ENCODE measurements at places on chromosomes 6 and 20.

- no peak for DNase-seq
Measured at GRCh38 chr6:39233333-39233732, 4.1 kb upstream of the KCNK5 start.

DNA sequence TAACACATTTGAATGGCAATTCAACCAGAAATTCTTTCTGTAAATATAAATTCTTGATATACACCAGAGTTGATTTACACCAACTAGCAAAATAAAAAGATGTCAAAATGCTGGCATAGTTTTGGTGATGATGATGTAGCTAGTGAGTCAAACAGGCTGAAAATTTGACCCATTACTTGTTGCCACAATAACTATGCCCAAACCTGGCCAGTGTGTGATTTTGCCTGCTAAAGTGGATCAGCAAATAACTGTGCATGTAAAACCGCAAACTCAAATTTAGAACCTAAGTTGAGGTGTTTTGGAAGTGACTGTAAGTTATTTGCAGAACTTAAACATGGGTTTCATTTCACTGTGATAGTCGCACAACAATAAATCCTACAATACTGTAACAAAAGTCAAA, 125.9 kb downstream of the KIF6 start:
- no peak for DNase-seq

GRCh38 chr6:138719744-138720143, 53.8 kb upstream of the CCDC28A start:
- DNase-seq: no peak

DNA sequence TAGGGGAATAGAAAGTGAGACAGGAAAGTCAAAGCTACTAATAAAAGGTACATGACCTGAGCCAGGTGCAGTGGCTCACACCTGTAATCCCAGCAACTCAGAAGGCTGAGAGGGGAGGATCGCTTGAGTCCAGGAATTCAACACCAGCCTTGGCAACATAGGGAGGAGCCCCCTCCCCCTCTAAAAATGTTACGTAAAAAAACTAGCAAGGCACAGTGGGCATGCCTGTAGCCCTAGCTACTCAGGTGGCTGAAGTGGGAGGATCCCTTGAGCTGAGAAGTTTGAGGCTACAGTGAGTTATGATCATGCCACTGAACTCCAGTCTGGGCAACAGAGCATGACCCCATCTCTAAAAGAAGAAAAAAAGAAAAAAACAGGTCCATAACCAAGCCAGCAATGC, 186.1 kb upstream of the RIN2 start:
- DNase-seq: no peak

GRCh38 chr20:1895674-1896483, 672 bp downstream of the SIRPA start:
- DNase-seq: no peak

GRCh38 chr6:152984513-152984872, 1.7 kb upstream of the FBXO5 start:
- no peak for DNase-seq

DNA sequence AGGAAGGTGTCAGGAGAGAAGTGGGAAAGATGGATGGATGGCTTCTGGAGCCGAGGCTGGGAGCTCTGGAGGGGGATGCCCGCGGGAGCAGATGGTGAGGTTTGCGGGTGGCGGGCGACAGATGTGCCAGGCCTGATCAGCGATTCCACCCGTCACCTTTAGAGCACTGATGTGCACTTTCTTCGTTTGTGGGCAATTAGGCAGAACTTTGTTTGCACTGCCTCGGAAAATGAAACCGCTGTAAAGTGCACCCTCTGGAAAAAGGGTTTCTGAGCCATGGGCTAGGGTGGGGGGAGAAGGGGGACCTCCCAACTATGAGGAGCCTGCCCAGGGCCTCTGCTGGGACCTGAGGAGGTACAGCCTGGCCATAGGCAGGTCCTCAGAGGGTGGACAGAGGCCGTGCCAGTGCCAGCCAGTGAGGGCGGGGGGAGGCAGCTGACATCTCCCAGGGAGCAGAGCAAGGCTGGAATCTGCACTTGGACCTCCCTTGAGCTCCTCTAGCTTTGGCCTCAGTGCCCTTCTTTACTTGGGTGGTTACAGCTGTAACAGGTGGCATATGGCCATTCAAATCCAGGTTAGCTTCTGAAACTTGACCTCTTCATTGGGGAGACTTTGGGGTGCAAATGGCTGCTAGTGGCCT, 58.7 kb downstream of the CD40 start:
- no peak for DNase-seq

GRCh38 chr6:115969930-115970273, 90.8 kb downstream of the FRK start:
- DNase-seq: no peak

DNA sequence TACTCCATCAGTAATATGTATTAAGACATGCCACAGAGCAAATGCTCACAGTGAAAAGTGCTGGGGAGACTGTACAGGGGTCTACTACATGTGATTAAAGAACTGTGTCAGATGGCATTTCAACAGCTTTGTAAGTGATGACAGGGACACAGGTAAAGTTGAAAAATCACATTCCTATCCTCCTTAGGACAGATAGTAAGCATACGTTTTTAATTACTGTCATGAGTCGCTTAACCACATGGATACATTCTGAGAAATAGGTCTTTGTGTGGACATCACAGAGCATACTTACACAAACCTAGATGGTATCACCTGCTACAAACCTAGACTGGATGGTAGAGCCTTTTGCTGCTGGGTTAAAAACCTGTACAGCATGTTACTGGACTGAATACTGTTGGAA, 645.8 kb upstream of the AGPAT4 start:
- no peak for DNase-seq

DNA sequence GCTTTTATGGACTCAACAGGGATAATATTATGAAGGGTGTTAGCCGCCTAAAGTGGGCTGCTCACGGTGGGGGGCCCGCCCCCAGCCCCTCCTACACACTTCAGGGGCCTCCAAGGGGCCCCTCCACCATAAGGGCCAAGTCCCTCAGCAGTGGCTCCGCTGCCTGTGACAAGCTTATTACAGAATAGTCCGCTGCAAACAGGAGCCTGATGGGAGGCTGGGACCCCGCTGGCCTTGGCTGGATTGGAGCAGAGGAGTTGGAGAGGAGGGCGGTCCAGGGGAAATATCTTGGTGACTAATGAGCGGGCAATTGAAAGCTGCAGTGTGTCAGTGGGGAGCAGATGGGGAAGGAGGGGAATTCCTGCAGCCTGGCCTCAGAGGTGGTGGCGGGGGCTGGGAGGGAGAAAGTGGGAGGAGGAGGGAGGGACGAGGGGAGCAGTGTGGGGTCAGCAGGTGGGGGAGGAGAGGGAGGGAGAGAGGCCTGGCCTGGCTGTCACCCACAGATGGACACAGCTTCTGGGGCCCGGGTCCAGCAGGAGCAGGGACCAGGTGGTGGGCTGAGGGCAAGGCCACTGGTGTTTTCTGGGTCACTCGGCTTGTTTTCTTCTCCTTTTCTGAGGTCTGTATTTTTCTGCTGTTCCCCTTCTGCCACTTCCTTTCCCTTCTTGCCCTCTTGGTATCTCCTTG, 57.6 kb upstream of the FOXP4 start:
- no peak for DNase-seq

DNA sequence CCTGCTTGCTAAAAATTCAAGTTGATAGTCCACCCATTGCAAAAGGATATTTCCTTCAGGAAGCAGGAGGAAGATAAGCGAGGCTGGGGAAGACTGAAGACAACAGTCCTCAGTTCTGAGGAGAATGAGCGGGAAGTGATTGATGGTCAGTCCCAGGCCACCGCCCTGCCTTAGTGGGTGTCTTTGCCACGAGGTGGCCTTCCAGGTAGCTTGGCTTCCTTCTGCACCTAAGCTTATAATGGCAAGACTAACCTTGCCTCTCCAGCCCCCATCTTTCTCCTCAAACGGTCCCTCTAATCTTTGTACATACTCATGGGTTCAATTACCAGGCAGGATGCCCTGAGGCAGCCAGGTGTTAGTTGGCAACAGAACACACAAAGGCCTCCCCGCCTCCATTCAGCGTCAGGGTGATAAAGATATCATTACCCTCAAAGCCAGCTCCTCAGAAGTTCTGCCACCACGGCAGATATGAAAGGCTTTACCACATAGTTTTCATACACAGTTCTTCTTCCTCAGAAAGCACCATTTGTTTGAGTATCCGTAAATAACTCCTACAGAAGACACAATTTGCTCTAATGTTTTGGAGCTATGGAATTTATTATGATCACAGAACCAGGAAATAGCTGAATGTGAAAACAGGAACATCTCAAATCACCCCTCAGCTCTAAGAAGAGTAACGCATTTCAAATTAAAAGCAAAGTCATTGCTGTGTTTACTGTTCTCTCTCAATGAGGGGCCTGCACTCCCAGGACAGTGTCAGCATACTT, 249.4 kb downstream of the ATXN1 start:
- no peak for DNase-seq

DNA sequence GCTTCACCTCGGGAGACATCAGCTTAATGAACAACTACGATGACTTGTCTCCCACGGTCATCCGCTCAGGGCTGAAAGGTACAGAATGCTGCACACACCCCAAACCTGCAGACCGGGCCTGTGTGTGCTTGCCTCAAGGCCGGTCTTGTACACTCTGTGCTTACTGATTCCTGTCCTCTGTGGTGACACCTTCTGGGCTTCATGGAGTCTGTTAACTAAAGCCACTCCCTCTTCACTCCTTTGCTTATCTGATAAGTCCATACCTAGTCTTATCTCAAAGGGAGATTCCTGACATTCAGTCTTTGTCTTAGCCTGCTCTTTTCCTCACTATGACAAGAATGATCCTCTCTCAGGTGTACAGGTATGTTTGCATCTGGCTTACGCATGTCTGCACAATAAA, 107.7 kb upstream of the TMEM181 start:
- DNase-seq: no peak

- DNase-seq: no peak
Measured at GRCh38 chr6:53723331-53723730, 57.8 kb upstream of the KLHL31 start.

- peak; percentile 4 for DNase-seq
Measured at GRCh38 chr20:5041433-5041832, 40.1 kb upstream of the SLC23A2 start.

GRCh38 chr20:21693322-21693721, 12.1 kb upstream of the PAX1 start:
- no peak for DNase-seq

GRCh38 chr20:12573442-12573841, 435.3 kb upstream of the SPTLC3 start:
- DNase-seq: no peak

- no peak for DNase-seq
Measured at GRCh38 chr6:170152989-170153388, 137.9 kb downstream of the DLL1 start.

DNA sequence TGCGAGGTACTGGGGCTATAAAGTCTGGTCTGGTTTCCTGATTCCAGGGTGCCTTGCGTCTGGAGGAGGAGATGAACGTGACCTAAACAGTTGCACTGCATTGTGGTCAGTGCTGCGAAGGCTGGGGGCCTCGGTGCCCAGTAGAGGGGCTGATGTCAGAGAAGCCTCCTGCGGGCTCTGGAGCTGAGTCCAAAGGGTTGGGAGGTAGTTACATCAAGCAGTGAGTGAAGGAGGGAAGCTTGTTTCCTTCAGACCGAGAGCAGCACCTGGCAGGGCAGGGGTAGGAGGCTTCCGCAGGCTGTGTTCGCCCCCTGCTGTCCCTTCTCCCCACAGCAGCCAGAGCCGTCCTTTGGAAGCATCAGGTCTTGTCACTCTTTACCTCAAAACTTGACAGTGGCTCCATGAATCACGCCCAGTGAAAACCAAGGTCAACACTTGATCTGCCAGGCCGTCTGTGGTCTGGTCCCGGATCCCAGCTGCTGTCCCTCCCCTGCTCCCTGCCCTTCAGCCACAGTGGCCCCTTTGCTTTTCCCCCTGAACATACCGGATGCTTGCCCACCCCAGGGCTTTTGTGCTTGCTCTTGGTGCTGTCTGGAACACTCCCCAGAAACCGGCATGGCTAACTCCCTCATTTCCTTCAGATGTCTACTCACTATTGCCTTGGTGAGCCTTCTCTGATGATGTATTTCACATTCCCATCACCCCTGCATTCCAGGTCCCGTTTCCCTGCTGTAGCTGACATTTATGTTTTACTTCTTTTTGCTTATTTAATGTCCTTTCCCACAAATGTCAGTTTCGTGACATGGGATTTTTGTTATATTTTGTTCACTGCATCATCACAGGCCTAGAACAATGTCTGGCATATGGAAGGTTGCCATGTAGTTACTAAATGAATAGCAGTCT, 7.0 kb downstream of the DYNLRB1 start:
- peak; percentile 63 for DNase-seq

GRCh38 chr20:3431109-3431508, 23.6 kb upstream of the DNAAF9 start:
- no peak for DNase-seq

GRCh38 chr6:21070620-21071019, 522.9 kb upstream of the SOX4 start:
- DNase-seq: no peak

- no peak for DNase-seq
Measured at GRCh38 chr20:10492844-10493243, 57.7 kb downstream of the SLX4IP start.

- no peak for DNase-seq
Measured at GRCh38 chr20:4007383-4008025, 7.9 kb downstream of the RNF24 start.

DNA sequence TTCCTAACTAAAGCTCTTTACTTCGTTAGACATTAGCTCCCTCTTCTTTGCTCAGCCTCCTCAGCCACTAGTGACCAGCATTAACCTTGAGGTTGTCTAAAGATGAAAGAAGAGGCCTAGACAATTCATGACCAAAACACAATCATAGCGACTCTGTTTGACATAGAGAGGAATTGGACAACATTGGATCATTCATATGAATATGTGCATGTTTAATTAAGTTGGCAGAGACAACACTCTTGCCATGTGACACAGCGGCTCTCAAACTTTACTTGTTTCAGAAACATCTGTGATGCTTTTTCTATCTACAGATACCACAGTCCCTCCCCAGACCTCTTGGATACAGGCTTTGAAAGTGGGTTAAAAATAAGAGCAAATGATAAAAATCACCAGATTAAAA, 81.7 kb downstream of the LINC00237 start:
- no peak for DNase-seq

- DNase-seq: no peak
Measured at GRCh38 chr6:150905769-150906168, 40.3 kb downstream of the MTHFD1L start.

GRCh38 chr20:7994809-7995208, 24.8 kb downstream of the TMX4 start:
- no peak for DNase-seq

DNA sequence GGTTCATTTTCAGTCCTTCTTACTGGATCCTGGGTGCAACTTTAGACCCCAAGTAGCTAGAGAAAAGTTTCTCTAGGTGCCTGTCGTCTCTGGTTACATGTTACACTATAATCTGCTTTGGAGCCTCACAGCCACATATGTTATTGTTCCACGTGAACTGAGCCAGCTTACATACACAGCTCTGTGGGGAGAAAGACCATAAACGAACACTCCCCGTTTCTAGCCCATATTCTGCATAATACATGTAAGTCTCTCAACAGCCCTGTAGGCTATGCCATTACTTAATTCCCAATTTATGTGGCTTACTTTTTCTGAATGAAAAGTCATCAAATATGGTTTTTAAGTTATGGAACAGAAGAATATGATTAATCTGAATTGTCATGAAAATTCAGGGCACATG, 233.8 kb downstream of the BCKDHB start:
- no peak for DNase-seq
